ENCODE measurements at places on chromosomes 5 and 9. TPM values are rescaled to one million over a fixed set of nuclear protein-coding genes. Genes with fewer than 3 reads are reported as not detected.

Gene C5orf58
- total RNA-seq, result not detected

Gene NMUR2
- not detected for total RNA-seq

Gene KIF12
- total RNA-seq, result not detected

- no peaks in the 10 kb centered on the region for H3K4me1 ChIP-seq
- no peak overlapping the region for H3K4me3 ChIP-seq
- H3K27ac ChIP-seq, result no peak overlapping the region
- peaks cover 5% of the 10 kb centered on the region for H3K27me3 ChIP-seq
These were observed 171.2 kb downstream of the SLC12A2 start for GRCh38 chr5:128254789-128255188.

Data from activated B cell treated with CpG ODN at 0.5 μM for 24 hours (primary cell).